ENCODE measurements at places on chromosomes 6 and 20.

DNA sequence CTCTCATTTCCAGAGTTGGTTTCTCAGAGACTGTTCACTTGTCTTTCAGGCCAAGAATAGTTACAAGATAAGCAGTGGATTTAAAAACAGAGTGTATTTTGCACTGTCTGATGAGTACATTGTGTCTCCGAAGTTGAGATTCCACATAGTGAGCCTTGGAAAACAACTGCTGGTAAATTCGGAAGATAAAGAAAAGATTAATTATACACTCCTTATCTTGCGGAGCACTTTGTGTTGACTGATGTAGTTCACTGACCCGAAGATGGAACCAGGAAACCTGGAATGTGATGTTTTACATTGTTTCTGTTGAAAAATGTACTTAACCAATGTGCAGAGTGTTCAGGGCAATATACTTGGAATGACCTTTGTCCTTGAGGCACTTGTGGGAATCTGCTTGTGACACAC, 51.0 kb downstream of the ANKS1A start:
- DNase-seq, result no peak

DNA sequence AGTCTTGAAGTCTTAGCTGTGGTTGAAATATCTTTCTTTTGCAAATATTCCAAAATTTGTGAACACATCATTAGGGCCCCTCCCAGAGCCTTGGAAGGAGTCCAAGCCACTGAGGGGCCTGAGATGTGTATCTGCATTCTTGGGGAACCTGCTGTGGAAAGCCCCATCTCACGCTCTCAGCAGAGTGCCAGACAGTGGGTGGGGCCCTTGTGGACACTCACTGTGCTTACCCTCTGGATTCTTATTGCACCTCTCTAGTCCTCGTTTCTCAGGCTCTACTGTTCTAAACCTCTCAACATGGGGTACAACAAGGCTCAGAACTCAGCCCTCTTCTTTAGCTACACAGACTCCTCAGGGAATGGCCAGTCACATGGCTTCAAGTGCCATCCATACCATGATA, 416.2 kb upstream of the CDH4 start:
- DNase-seq, result no peak

DNA sequence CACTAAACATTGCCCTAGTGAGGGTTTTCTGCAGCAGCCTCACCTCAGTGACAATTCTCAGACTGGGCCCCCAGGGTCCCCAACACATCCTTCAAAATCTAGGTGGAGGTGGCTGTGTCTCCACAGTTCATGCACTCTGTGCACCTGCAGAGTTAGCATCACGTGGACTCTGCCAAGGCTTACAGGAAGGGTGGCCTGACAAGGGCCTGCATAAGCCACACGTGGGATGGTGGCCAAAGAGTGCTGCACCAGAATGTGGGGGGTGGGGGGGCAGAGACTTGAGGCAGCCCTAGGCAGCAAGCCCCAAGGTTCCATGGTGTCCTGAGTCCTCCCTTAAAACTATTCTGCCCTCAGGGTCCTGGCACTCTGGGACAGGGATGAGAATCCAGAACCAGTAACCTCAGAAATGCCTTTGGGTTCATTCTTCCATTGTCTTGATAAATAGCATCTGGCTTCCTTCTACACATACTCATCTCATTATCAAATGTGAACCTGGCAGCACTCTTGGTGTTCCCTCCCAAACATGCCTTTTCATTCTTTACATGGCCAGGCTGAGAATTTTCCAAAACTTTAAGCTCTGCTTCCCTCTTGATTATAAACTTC, 1.6 kb upstream of the SERPINB1 start:
- DNase-seq, result no peak

- no peak for DNase-seq
Observed at GRCh38 chr6:72963946-72964345, 261.4 kb downstream of the KHDC1L start.

DNA sequence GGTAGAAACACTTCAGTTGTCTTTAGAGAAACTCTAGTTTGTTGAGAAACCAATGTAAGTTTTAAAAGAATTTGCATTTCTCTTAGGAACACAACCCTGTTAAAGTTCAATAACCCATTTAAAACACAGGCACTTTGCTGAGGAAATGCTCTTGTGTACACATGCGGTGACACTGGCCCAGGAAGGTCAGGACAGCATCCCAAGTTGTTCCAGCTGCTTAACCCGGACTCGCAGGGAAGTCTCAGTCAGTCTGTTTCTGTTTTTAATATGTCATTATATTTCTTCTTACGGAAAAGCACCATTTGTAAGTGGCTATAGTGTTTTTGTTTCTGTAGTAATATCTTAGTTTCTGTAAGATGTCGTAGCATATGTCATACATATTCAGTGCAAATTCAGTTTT, 36.9 kb downstream of the RIN2 start:
- no peak for DNase-seq

GRCh38 chr6:101758368-101758767, 364.9 kb downstream of the GRIK2 start:
- no peak for DNase-seq

DNA sequence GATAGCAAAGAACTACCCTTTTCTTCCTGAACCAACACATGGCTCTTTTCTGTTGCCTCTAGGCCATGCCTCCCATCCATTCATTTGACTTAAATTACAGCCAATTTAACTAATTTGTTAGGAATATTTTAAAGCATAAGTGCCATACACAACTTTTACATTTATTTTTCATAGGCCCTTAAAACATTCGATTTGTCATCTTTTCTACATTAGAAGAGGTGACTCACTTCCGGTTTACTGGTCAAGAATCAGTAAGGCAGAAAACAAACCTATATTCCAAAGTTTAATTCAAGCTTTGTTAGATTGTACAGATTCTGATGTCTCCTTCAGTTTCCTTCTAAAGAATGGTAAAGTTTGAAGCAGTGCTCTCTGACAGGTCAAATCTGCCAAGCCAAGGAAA, 344.3 kb downstream of the SAMD5 start:
- DNase-seq, result no peak

DNA sequence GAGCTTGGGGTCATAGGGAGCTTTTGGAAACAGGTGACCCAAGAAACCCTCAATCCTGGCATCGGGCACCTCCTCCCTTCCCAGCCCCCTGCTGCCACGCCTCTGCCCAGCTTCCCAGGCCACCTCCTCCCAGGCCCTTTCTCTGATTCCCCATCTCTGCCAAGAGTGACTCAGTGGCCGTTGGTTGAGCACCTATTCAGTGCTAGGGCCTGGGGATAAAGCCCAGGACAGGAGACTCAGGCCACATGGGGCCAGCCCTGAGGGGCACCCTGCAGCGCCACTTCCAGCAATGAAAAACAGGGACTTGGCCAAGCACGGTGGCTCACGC, 110.1 kb downstream of the ASXL1 start:
- DNase-seq, result no peak

DNA sequence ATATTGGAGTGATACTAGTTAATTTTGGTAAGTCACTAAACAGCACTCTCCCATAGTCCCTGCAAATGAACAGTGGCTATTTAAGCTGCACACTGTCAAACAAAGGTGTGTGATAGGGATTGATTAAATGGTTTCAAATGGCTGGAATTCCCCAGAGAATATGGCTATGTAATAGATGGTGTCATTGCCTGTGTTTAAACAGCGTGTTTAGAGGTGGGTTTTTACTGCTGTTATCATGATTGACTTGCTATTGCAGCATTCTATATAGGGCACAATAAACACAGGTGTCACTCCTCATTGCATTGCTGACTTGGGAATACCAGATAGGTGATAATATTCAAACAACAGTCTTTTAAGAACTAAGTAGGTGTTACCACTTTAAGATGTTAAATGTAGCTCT, 171.7 kb upstream of the MAN1A1 start:
- DNase-seq, result no peak

DNA sequence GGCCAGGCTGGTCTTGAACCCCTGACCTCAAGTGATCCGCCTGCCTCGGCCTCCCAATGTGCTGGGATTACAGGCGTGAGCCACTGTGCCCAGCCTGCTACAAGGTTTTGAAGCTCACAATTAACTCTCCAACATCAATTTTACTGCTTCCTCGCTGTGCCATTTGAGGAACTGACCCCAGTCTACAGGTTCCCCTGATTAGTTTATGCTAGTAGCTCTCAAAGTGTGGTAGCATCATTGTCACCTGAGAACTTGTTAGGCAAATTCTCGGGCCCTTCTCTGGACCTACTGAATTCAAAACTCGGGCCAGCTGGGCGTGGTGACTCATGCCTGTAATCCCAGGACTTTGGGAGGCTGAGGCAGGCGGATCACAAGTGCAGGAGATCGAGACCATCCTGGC, 49.4 kb downstream of the MCUR1 start:
- DNase-seq, result no peak

DNA sequence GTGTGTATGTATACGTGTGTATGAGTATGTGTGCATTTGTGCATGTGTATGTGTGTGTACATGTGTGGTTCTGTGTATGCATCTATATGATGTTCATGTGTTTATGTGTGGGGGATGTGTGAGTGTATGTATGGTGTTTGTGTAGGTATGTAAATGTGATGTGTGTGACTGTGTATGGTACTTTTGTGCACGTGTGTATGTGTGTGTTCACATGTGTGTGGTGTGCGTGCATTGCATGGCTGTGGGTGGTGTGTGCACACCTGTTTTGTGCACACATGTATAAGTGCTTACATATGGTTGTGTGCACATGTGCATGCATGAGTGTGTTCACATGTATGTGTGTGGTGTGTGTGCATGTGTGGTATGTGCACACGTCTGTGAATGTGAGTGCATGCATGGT, 6.2 kb downstream of the THBS2 start:
- DNase-seq, result no peak

- DNase-seq, result no peak
Observed at GRCh38 chr6:135170849-135171248, 10.3 kb upstream of the MYB start.

DNA sequence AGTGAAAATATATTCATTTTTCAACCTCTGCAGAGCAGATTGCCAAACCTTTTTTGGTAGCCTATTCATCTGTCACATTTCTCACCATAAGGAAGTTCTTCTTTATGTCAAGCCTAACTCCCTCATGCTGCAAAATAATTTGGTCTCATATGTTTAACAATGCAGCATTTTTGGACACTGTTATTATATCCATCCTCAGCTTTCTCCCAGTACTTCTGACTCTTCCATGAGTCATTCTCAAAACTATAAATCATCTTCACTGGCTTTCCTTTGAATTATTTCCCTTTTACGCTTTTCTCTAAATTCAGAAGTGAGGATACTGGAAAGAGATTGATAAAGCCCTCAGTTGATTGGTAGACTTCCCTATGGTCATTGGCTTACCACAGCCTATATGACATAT, 192.2 kb downstream of the TPBG start:
- no peak for DNase-seq

DNA sequence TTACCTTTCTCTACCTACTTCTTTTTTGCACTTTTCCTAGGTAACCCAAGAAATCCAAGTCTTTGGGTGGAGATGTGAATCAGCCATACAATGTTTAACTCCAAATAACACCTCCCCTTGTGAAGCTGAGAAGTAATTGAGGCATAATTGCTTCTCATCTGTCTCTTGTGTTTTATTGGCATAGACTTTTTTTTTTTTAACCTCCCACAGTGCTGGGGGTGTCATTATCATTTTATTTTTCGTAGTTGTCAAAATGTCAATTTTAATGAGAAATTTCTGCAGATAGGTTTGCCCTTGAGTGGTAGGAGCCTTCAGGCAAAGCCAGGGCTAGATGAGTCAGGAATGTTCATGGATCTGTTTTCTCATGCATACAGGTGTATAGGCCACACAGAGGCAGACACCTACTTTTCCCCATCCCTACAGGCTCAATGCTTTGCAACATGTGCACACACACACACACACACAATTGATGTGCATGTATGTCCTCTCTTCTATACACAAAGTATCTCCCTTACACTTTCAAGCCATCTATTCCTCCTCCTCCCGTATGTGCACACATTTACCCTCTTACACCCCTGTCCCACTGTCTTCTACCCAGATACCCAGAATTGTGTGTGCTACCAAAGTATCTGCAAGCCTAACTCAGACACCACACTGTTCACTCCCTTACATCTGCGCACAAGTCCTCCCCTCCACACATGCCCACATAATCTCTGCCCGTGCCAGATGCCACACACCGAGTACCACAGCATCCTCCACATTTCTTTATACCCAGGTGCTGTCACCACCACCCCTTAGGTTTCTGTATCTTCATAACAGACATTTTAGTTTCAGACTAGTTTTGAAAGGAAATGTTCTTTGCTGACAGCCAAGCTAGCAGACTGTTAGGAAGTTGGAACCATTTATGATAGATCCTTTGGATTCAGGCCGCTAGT, 22.0 kb downstream of the RALY start:
- DNase-seq, result no peak

DNA sequence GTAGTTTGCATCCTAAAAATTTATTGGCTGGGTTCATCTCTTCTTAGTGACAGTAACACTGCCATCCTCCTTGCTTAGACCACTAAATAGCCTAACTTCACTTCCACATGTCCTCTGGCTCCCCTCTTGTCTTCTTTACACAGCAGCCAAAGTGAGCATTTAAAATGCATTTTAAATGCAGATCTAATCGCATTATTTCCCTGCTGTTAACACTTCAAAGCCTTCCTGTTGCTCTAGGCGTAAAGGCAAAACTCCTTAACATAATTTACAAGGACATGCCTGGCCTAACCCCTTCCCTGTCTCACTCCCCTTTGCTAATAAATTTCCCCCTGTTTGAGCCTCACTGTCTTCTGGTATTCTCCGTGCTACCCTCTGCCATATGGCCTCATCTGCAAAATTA, 26.5 kb downstream of the NKAIN2 start:
- DNase-seq, result no peak

DNA sequence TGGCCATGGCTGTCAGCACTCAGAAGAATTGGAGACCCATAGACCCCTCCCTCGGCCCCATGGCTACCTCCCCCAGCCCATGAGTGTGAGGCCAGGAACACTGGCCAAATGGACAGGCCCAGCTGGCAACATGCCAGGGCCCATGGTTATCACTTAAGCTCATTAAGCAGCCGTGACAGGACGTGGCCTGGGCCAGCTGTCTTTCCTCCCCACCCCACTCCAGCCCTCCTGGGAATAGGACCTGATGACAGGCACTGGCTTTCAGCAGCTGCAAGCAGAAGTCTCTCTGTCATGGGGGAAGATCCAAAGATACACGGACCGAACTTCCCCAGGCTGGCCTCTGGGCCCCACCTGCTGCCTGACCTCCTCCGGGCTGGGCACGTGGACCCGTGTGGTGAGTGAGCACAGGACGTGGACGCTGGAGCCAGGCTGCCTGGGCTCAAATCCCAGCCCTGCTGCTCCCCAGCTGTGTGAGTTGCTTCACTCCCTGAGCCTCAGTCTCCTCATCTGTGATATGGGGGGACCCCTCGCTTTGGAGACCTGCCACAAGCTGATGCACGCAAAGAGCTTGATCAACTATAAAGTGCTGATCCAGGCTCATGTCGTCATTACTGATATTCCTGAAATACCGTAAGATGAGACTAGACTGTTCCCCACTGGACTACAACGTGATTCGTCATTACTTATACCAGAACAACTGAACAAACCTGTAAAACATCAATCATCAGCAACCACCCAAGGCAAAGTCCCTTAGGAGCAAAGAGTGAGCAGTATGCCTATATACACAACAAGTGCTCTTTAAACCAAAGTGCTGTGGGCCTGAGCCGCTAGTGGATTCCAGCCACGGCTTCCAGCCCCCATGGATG, 22.0 kb upstream of the VSTM2L start:
- no peak for DNase-seq

- no peak for DNase-seq
Observed at GRCh38 chr20:16528078-16528477, 45.2 kb downstream of the KIF16B start.
